Stimulated activated naive CD8-positive, alpha-beta T cell treated with anti-CD3 and anti-CD28 coated beads, Interleukin-15, Interleukin-2, amounts not matched to agents 100 U/mL and 50 U/mL, for 24 hours (primary cell): ENCODE measurements at places on chromosomes 1 and 21.
A peak's percentile ranks its signal among the peaks of the same experiment; 100 is the strongest.

DNA sequence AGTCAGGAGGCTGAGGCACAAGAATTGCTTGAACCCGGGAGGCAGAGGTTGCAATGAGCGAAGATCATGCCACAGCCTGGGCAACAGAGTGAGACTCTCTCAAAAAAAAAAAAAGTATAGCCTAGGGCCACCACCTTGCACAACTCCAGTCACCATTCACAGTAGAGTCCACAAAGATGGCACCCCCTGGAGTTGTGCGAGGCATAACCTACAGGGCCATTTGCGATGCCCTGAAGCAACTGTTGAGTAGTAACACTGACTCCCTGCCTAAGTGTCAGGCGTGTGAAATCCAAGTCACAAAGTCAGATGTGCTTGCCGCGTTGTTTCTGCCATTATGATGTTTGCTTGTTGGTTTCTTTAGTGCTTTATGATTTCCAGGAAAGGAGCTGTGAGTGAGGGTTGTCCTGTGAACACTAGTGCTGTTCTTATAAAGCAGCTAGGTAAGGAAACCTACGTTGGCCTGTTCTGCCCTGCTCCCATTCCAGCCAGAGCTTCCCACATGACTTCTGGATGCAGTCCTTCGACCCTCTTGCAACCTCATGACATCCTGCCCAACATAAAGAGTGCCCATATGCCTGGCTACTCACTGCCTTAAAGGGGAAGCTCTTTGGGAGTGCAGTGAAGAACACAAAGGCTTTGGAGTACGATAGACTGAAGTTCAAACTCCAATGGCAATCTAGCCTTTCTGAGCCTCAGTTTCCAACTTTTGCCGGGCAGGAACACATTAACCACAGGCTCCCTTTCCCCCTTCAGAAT is 29.8 kb downstream of the FHAD1 start:
- DNase-seq: no peak

- no peak for DNase-seq
These were observed 125.9 kb downstream of the MRPS6 start for GRCh38 chr21:34199121-34199910.

GRCh38 chr1:11918799-11919519 is 7.3 kb downstream of the KIAA2013 start:
- DNase-seq: no peak

- DNase-seq: no peak
These were observed 86.5 kb upstream of the WNT4 start for GRCh38 chr1:22229379-22229778.

DNA sequence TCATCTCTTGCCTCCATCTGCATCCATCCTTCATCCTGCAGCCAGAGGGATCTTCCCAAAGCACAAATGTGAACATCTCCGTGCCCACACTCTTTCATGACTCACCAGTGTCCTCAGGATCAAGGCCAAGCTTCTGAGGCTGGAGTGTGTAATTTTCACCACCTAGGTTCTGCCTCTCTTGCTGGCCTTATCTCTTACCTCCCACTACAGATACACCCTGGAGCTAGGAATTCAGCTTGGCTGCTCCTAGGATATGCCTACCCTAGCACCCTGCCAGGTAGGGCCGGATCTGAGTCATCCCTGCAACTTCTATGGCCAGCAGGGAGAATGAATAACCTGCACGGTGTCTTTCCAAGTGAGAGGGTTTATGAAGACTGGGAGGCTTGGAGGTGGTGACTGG is 208.7 kb upstream of the CSF3R start:
- no peak for DNase-seq

- no peak for DNase-seq
These were observed 98.8 kb downstream of the LBR start for GRCh38 chr1:225329041-225329440.

GRCh38 chr1:184163674-184164465 is 112.3 kb downstream of the TSEN15 start:
- DNase-seq: no peak

DNA sequence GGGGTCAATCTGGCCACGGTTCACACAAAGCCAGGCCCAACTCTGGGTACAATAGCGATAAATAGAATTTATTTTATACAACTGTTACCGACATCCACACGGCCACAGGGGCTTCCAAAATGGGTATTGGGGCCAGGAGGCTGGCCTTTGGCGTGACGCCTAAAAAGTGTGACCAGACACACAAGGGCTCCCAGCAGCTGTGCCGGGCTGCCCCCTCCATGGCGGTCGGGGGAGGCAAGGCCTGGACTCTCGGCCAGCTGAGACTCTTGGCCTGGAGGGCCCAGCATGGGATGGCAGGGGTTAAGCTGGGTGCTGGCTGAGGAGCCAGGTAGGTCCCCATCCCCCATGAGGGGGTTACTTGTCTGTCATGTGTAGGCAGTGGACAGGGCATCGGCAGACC is 73.0 kb downstream of the RAP1GAP start:
- no peak for DNase-seq

DNA sequence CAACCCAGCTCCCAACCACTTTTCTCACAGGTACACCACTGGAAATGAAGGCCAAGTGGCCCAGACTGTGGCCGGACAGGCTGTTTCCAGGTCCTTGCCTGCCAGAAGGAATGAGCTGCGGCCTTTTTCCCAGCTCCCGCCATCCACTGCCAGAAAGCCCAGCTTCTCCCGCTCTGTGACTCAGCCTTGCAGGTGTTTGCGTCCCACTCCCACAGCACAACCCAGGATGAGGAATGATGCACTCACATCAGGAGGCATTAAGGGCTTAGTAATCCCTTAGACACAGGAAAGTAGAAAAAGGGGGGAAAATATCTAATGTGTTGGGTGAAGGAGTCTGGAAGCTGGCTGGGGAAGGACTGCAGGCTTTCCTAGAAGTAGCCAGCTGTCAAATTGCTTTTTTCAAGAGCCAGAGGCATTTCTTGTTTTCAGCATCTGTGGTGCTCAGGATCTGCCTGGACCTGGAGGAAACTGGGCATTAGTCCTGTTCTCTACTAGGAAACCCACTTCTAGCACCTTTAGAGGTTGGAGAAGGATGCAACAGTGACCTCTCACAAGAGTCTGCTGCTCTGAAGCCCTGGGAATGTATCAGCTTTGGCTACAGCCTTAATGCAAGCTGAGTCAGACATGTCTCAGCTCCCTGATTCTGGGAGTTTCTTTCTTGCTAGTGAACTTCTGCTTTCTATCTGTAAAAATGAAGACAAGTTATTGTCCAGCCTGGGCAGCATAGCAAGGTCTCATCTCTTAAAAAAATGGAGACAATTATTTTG is 13.2 kb upstream of the MAP1LC3C start:
- DNase-seq: no peak

DNA sequence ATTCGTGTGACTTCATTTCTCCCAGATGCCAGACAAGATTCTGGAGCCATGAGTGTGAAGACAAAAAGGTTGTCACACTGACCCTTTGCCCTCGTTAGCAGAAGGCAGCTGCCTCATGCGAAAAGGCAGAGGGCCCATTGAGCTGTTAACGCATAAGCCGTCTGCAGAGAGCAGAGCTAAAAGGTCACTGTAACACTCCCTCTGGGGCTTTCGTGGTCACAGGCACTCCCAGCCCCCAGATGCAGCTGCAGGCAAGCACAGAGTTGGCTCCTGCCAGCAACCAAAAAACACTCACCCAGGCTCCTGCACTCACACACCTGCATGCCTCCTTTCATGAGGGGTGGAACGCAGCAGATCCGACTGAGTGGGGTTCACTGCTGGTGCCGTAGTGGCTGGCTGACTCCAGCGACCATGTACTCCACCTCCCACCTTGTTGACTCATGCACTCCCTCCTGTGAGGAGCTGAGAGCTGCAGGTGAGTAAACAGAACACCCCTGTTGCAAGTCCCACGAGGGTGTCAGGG is 287.5 kb downstream of the SMYD3 start:
- DNase-seq: no peak

DNA sequence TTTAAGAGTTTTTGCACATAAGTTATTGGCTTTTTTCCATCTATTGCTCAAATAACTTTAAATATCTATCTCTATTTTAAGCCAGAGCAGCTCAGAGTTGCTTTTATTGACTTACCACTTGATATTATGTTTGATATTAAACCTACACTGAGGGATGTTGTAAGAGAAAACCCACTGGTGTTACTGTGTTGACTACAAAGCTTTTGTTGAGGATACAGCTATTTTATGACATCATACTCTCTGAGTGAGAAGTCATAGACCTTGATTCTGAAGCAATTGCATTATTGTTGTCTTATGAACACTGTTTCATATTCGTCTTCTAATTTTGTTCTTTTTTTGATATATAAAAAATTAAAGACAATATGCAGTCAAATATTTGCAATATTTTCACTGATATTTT is 560.4 kb downstream of the PTBP2 start:
- DNase-seq: no peak

GRCh38 chr1:96520579-96520947 is 201.0 kb upstream of the PTBP2 start:
- no peak for DNase-seq

- no peak for DNase-seq
These were observed 42.8 kb downstream of the SHCBP1L start for GRCh38 chr1:182910143-182910542.

DNA sequence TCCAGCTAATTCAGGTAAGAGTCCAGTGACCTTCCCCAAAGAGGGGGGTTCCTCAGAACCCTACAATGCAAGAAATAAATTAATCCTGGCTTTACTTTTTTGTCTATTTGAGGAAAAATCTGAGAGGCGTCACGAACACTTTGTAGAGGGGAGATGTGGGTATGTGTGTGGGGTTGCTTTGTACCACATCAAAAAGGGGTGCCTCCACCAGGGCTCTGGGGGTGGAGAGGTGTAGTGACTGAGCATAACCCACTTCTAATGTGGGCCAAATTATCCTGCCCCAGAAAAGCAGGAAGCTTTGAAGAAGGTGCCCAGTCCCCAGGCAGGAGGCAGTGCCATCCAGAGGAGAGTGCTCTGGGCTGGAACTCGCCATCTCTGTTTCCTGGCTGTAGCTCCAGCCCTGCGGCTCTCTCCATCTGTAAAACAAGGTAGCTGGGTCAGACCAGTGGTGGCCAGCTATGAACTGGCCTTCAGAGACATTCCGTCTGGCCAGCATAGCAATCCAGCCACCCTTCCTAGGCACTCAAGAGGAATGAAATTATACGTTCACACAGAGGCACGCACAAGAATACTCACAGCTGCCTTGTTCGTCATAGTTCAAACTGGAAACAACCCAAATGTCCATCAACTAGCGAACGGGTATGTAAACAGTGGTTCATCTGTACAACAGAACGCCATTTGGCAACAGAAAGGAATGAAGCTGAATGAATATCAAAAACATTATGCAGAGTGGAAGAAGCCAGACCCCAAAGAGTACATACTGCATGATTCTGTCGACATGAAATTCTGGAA is 45.4 kb upstream of the TNFRSF1B start:
- DNase-seq: no peak

DNA sequence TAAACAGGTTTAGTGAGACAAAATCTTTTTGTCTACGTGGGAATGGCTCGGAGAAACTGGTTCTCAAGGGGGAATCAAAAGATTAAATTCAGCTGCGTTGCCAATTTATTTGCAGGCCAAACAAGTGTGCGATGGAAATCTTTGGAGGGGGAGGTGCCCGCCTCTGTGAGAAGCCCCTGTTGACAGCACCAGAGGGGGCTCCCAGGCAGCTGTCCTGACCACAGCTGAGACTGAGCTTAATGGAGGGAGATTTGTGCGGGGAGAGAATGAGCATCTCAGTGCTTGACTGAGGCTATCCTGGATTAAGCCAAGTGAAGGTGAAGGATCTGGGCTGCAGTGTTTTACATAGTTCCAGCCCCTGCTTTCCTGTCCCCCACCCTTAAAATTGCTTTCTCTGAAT is 169.7 kb downstream of the ATG4C start:
- no peak for DNase-seq

DNA sequence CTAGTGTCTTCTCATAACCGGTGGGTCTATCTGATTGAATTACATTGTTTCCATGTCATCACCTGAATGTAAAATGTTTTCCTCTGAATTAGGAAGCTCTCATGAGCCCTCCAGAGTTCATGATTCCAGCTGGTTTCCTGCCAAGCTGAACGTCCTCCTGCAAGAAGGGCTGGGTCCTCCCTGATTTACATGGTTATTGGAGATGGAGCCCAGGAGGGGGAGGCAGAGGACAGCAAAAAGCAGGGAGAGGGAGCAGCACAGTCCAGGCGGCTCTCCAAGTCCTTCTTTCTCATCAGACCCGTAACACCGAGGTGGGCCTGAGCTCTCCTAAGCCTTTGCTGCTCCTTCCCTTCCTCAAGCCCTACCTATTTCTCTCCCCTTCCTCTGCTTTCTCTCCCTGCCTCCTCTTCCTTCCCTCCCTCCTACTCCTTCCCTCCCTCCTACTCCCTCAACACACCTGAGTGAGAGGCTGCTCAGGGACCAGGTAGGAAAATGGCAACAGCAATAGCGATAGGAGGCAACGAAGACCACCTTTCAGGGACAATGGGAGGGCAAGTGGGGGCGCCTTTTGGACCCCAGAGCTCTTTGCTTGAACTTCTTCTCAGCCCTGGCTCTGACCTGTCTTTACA is 265.9 kb downstream of the PRDM2 start:
- DNase-seq: no peak

- no peak for DNase-seq
These were observed 2.0 kb downstream of the CAPN9 start for GRCh38 chr1:230749150-230749549.

- DNase-seq: no peak
These were observed 28.6 kb upstream of the JUN start for GRCh38 chr1:58812468-58812867.

DNA sequence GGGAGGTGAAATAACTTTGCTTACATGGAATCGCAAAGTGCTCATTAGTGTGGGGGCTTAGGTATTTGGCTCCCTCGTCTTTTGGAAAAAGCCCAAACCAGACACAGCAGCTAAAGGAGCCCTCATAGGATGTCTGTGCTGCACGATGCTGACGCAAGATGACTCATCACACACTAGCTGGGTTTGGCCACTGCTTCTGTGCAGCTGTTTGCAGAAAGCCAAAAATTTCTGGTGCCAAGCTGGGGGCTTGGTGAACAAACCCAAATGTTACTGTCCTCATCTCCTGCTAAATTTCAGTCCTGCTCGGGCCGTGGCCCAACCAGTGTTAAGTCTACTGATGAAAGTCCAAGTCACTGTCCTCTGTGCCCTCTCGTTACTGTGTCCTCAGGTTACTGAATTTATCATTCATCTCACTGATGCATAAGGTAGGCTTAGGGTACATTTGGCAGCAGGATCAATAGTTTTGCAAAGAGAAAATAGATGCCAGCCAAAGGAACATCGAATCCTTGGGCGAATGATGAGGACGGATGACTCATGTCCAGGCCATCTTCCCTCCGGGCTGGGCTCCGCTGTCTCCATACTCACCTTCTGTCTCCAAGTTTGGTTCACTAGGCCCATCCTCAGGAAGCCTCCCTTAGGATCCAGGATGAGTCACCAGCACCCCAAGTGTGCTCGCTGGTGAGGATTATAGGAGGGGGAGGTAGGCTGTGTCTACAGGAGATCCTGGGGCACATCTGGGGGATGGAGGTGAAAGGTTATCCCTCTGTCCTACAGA is 177.7 kb downstream of the ADSS2 start:
- DNase-seq: no peak

GRCh38 chr1:9653491-9654050 is 2.0 kb downstream of the PIK3CD start:
- peak; percentile 55 for DNase-seq
